ENCODE measurements at places on chromosomes 13 and 19.

DNA sequence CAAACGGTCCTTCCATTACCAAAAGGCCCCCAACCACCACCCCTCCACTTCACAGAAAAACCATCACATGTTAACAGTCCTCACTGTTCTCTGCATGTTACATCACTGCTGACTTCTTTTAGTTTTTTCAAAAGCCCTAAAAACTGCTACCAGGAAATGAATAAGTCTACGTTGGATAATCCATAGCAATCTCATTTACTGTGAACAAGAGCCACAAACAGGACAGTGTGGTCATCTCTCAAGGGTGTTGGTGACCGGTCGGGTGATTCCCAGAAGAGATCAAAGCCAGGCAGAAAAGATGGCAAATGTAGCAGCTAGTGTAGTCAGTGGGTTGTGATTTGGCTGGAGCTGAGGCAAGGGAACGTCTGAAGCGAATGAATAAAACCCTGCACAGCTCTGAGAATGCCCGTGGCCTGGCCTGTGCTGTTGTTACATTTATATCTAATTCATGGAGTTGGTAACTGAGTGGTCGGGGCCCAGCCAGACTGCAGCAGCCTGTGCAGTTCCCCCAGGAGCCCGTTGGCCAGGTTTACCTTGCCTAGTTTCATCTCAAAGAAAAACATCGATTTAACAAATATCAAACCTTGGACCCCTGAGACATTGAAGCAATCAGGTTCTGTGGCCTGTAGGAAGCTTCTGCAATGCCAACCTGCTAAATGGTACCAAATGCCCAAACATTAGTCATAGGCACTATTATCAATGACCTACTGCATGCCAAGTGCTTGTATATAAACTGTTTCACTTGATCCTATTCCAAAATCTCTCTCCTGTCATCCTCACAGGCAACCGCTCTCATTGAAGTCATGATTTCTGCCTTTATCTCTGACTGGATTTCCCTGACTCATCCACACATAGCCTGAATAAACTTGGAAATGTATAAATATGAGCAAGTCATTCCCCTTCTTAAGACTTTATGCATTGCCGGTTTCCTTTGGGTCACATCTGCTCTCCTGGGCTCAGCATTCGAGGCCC is 153.8 kb upstream of the SERP2 start:
- DNase-seq, result no peak

DNA sequence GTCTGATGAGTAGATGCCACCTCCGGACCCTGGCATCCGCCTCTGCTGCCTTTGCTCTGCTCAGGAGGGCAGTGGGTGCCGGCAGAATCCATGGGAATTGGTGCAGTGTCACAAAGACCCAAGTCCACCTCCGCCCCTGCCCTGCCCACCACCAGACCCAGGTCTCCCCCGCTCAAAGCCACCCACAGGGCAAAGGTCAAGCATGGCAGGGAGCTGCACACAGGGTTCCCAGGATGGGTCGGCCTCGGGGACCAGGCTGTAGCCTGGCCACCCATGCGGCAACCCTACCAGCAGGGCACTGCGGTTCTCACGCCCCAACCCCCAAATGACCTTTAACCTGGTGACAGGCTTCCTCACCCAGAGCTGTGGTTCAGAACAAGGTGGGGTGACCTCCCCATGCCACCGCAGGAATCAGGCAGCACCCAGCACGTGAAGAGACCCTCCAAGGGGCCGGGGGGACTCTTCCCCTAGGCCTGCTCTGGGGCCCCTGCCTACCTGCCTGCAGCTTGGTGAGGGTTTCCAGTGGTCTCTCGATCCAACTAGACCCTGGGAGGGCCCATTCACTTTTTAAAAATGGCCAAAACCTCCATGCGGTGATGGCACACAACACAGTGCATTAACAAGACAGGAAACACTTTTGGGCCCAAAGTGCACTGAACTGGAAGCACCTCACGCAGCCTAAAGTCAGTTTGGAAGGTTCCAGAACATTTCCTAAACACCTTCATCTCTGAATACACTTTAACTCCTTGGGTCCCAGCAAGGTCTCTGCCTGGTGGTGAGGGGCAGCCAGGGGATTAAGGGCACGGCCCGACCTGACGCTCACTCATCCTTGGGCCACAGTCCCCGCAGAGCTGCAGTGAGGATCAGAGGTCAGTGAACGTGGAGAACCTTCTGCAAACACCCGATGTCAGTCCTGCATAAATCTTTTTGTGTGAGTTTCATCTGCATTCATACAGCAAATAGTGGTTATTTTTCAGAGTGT is 11.0 kb downstream of the GAS6 start:
- peak; percentile 73 for DNase-seq

- DNase-seq, result no peak
Observed at GRCh38 chr13:55664178-55664577, 1476.5 kb upstream of the PRR20A start.

- DNase-seq, result no peak
Observed at GRCh38 chr13:84130495-84131114, 248.3 kb upstream of the SLITRK1 start.

GRCh38 chr13:27907121-27907787 is 12.5 kb upstream of the PDX1 start:
- DNase-seq, result no peak

- no peak for DNase-seq
Observed at GRCh38 chr13:32790731-32791130, 204.5 kb downstream of the PDS5B start.

DNA sequence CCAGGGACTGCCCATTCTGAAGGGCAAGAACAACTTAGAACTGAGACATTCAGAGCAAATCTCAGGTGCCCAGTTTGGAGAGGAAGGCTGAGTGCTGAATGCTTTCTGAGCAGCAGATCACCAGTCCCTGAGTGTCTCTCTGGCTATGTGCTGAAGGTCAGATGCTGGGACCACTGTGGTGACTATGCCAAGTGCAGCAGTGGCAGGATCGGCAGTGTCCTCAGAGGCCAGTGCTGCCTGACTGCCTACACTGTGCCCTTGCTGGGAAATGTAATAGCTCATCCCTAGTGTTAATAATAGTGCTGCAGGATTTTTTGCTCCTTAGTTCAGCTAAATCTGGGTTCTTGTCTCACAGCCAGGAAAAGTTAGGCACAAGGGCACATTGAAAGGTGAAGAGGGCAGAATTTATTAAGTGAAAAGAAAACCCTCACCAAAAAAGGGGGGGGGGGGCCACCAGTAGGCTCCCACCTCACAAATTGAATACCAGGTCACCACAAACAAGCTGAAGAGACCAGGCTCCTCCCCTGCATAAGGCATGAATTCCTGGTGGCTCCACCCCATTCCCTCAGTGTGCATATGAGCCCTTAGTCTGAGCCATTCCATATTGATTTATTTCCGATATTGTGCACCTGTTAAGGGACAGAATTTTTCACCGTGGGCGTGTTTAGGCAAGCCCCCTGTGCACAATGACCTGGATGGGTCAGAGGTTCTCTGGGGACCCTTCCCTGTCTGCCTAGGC is 18.5 kb downstream of the RFXAP start:
- DNase-seq, result no peak

- DNase-seq, result no peak
Observed at GRCh38 chr19:607301-608154, 17.8 kb downstream of the HCN2 start.

DNA sequence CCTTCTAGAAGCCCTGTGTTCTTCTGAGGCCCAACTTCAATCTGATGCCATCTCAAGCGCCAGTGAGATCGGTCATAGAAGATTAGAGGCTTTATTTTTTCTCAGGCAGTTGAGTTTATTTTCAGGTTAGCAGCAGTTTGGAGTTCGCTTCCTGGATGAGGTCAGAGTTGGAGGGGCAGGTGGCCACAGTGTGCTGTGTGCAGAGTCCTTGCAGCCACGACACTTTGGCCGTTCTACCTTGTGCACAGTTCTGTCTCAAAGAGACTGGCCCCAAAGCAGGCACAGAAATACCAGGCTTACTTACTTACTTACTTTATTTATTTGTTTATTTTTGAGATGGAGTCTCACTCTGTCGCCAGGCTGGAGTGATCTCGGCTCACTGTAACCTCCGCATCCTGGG is 15.9 kb upstream of the ELAVL1 start:
- DNase-seq, result no peak
